ENCODE measurements at places on chromosomes 7 and 10.
A peak's percentile ranks its signal among the peaks of the same experiment; 100 is the strongest.

DNA sequence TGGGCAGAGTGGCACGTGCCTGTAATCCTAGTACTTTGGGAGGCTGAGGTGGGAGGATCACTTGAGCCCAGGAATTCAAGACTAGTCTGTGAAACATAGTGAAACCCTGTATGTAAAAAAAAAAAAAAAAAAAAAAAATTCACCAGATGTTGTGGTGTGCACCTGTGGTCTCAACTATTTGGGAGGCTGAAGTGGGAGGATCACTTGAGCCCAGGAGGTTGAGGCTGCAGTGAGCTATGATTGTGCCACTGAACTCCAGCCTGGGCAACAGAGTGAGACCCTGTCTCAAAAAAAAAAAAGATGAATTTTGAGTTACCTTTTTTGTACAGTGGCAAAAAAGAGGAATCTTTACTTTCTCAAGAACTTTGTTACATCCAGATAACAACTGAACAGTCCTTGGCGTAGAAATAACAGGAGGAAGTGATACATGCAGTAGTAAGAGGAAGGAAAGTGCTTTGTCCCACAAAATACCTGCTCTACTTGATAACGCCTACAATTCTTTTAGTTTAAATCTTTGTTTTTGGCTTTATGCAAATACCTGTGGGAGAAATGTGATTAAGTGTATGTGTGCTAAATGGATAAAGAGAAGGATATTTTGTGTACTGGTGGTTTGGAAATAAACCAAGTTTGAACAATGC lies 29.3 kb downstream of the SPAG6 start:
- DNase-seq, result no peak

DNA sequence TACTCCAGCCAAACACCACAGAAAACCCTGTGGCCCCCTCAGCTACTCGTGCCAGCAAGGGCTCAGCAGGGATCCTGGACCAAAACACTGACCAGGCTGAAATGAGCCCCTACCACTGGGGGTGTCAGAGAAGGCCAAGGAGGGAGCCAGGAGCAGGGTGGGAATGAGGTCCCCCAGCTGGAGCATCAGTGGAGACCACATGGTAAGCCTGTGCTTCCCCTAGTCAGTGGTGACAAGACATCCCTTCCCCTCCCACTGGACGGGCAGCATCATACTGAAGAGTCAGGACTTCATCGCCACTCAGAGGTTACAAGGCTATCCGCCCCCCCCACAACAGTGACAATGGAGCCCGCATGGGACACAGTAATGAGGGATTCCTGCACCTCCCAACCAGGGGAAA lies 99.6 kb downstream of the LHPP start:
- no peak for DNase-seq

DNA sequence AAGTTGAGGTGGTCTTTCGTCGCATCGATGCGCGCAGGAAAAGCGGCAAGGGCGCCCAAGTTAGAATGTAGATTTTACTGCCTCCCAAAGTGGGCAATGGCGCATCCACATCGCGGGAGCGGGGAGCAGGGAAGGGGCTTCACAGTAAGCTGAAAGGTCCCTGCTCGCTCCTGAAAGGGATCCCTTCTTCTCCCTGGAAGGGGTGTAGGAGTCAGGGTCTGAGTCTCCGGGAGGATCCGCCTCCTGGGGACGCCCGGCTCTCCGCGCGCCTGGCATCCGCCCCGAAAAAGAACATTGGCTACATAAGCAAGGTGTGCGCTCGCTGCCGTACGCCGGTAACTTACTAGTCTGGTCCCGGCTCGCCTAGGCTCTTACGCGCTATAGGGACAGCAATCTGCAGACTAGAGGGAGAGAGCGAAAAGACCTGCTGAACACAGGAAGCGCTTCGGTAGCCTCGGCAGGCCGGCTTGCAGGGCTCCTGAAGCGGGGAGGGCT lies 804 bp downstream of the UNC5B start:
- no peak for DNase-seq

DNA sequence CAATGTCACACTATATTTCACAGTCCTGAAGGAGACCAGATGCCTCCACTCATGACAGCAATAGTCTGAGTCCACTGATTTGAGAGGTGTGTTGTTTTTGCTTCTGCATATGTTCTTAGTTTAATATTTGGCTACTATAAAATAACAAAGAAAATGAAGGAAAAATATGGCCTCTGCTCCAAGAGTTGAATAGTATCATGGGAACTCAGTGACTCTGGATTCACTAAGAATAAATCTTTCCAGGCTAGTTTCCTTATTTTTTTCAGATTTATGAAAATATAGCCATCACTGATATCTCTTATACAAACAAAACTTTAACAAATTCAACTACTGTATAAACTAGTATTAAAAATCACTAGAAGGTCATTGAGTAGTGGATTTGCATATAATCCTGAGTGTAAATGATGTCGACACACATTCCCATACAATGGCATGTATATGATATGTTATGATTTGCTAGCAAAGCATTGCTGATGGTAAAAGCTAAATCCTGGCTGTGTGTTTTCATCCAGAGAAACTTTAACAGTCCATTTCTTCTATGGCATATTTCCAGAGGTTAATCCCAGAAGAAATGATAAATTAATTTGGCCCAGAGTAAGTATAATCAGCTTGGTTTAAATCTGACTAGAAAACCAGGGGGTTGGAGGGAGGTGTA lies 66.0 kb upstream of the VIPR2 start:
- no peak for DNase-seq

- DNase-seq, result no peak
These were observed at the start of gene ADRB1 for GRCh38 chr10:114043532-114044246. Gene ADRB1 (plus strand): TSS chr10:114043866. CDS start chr10:114044133, 267 bp downstream.

DNA sequence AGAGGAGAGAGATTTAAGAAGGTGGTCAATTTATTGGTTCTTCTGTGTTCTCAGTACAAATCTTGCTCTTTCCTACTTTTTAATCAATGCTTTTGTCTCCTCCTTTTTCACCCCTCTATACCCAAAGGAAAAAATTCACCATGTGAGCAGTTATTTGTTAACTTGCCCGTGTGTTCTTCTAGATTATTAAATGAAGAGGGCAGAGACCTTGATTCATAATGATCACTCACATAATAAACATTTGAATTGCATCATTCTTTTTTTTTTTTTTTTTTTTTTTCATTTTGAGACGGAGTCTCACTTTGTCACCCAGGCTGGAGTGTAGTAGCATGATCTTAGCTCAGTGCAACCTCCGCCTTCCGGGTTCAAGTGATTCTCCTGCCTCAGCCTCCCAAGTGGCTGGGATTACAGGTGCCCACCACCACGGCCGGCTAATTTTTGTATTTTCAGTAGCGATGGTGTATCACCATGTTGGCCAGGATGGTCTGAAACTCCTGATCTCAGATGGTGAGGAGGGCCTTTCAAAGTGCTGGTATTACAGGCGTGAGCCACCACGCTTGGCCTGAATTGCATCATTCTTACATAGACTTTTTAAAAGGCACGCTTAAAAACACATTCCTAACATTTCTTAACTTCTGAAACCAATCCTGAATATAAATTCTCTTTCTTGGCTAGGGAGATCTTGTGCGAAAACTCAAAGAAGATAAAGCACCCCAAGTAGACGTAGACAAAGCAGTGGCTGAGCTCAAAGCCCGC lies 3.6 kb downstream of the GARS1 start:
- DNase-seq, result no peak

DNA sequence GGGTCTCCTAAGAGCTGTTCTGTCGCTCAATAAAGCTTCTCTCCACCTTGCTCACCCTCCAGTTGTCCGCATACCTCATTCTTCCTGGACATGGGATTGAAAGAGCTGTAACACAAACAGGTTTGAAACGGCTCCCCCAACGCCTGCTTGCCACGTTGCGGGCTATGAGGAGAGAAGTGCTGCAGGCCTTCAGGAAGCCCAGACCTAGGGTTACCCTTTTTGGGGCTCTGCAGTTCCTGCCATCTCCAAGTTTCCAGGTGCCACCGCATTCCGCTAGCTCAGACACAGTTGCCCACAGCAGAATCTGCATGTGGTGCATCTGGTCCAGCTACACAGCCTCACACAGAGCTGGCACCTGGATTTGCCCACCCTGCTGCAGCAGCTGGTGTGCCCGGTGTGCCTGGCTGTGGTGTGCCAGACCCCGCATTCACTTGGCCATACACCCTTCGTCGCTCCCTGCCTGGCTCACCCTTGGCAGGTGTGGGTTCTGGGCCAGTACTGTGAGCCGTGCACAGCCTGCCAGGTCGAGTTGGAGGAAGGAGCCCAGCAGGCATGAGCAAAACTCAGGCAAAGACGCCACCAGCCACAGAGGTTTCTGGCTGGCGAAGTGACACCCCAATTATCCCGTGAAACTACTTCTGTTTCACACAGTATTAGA lies 253.2 kb upstream of the SEMA3A start:
- no peak for DNase-seq

DNA sequence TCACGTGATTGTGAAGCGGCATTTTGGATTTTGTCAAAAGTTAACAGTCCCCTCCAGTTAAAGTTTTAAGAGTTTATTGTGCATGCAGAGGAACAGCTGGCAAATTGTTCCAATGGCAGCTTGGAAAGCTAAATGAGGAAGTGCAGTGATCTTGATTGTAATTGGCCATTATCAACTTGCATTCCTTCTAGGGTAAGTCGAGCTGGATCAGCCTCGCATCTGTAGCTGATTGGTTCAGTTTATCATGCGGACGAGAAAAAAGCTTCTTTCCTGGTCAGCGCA lies 566 bp downstream of the ZNF789 start:
- peak; percentile 79 for DNase-seq

DNA sequence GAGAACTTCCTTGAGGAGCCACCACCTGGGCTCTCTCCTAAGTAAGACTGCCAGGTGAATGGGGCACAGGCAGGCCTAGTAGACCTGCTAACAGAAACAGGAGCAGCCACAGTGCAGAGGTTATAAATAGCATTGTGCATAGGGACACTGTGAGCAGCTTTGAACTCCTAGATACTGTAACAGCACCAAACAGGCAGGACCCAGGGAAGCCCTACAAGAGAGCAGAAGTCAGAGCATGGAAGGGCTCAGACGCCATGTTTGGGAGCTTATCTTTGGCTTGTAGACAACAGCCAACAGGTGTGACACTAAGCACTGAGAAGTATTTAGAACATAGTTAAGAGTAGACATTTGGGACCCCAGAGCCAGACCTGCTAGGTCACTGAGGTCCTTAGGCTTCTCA lies 14.5 kb downstream of the XRCC2 start:
- no peak for DNase-seq

DNA sequence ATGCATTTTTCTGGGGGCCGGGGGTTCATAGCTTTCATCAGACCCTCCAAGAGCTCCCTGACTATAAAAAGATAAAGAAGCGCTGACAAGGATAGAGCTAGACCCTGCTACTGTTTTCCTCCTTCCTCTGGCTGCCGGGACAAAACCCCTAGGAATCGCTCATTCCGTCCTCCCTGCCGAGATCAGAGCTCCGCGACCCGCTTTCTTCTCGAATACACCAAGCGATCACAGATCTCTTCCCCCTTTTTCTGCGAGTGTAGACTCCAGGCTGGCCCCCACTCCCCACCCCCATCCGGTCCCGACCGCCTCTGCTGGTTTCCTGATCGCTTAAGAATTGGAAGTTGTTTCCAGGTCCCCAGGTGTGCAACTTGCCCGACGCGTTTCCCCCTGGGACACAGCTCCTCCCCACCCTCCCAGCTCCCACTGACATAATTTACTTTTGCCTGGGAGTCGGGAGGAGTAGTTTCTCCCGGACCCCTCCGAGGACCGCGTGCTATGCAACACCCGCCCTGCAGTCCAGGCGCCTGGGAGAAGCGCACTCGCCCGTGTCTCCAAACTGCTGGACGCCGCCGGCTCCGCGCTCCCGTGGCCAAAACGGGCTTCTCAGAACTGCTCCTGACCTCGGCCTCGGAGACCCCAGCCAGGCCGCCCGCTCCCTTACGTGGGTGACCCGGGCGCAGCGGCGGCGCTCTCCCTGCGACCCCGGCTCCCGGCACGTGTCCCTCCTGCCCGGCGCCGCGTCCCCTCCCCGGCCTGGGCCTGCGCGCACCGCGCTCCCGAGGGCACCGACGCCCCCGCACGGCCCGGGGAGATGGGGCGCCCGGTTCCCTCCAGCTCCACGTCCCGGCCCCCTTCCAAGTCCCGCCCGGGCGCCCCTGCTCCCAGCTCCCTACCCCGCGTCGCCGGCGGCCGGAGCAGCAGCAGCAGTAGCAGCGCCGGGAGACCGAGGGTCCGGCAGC lies 552 bp downstream of the IL15RA start:
- DNase-seq, result peak; percentile 10

- no peak for DNase-seq
These were observed 8.7 kb upstream of the LRRTM3 start for GRCh38 chr10:66917104-66917503.

- no peak for DNase-seq
These were observed 314.2 kb upstream of the GNAI1 start for GRCh38 chr7:79820387-79820786.

GRCh38 chr10:69866246-69866687 lies 64.6 kb downstream of the COL13A1 start:
- no peak for DNase-seq

- DNase-seq, result no peak
These were observed 17.4 kb upstream of the CEP41 start for GRCh38 chr7:130458257-130458656.

DNA sequence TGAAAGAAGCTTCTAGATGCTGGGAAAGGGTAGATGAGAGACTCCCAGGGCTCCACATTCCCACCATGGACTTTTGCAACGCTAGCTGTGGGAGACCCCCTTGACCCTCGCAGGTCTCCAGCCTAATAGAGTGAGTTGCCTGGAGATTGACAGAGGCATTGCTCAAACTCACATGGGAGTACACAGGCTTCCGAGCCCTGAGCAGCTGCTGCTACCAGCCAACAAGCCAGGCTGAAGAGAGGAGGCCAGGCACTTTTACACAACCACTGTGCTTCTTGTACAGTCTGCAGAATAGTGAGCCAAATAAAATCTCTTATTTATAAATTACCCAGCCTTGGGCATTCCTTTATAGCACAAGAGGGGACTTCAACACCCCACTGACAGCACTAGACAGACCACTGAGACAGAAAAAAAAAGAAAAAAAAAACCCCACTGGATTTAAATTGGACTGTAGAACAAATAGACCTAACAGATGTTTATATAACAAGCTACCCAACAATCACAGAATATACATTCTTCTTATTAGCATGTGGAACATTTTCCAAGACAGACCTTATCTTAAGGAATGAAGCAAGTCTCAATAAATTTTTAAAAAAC lies 146.2 kb downstream of the ZFAND4 start:
- no peak for DNase-seq

DNA sequence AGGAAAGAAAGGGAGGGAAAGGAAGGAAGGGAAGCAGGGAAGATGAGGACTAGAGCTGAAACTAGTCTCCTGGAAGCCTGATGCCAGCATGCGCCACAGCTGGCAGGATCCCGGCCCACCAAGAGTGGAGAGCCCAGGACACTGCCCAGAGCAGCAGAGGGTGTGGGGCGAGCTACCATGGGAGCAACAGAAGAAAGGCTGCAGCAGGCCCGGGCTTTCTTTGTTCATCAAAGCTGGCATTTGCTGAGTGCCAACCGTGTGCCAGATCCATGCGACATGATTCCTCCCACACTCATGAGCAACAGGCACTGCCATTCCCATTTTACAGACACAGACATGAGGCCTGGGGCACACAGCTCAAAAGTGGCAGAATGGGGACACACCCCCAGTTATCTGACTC lies 68.9 kb downstream of the FAM53B start:
- DNase-seq, result no peak

All from foreskin melanocyte (primary cell).